Kidney glomerular epithelial cell (primary cell): ENCODE measurements at places on chromosomes 4 and X.

GRCh38 chrX:47179221-47179927 is 14.3 kb upstream of the UBA1 start:
- DNase-seq = no peak

DNA sequence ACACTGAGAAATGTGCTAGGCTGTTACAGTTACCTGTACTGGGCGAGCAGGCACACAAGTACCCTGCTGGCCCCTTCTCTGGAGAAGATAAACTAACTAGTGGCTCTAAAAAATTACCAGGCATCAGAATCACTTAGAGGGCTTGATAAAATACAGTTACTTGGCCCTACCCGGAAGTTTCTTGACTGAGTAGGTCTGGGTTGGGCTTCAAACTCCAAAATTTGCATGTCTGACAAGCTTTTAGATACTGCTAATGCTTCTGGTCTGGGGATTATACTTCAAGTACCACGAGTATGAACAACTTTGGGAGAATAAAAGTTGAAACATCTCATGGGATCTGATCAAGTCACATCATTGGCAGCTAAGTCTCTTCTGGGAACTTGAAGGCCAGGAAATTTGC is 30.8 kb downstream of the CEP135 start:
- DNase-seq = no peak

DNA sequence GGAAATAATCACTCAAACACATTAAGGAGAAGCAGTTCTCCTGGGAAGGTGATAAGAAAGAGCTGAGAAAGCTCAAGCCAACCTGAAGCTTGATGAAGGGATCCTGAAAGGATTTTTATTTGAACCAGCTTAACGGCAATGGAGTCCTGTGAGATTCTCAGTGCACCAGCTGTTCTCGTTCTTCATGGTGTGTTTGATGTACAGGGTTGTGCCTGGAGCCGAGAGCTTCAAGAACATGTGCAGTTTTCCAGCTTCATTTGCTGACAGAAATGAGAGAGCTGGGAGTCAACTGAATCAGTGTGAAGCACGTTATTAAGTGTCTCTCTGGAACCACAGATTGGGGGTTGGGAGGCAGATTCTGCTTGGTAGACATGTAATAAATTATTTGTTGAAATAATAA is 115.7 kb downstream of the ANKRD50 start:
- no peak for DNase-seq

DNA sequence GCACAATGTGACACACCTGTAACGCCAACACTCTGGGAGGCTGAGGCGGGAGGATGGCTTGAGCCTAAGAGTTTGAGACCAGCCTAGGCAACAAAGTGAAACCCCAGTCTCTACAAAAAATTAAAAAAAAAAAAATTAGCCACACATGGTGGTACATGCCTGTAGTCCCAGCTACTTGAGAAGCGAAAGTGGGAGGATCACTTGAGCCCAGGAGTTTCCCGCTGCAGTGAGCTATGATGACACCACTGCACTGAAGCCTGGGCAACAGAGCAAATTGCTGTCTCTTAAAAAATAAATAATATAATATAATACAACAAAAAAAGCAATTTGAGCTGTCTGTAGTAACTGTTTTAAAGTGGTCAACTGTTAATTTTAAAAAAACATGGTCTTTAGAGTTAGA is 13.2 kb downstream of the SPOCK3 start:
- DNase-seq = no peak

DNA sequence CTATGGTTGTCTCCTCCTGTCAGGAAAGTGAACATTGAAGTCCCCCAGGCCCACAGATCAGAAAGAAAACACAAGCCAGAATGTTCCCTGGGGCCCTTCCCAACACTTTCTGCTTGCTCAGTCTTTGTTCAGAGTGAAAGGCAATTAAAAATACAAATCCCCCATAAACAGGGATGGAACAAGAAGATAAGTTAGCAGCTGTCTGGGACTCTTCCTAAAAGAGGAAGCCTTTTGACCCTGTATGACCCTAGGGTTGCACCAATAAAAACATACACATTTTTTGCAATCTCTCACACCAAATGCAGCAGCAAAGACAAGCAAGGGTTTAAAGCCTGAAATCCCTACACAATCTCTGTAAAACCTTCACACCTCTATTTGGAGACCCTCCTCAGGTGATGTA is 22.6 kb downstream of the IRF2 start:
- DNase-seq = no peak
